ENCODE measurements at places on chromosomes 2 and 18.

DNA sequence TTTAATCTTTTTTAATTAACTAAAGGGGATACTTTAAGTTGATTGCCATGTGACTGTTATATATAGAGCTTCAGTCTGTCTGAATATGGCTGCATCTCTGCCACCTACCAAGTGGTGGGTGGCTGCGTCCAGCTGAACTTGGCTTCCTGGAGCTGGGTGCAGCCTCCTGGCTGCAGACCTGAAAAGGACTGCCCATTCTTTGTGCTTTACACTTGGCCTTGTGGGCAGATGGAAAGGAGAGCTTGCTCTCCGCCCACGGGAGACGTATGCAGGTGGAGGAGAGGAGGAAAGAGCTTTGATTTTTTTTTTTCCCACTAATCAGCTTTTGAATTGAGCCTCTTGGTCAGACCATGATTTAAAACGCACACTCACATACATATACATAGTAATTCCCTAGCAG is 34.7 kb downstream of the NCK2 start:
- DNase-seq = no peak

GRCh38 chr2:203869223-203870042 is 1.9 kb downstream of the CTLA4 start:
- DNase-seq = no peak

GRCh38 chr2:99918389-99918788 is 224.0 kb downstream of the AFF3 start:
- DNase-seq = no peak

- no peak for DNase-seq
Measured at GRCh38 chr2:174663550-174663949, 65.9 kb upstream of the WIPF1 start.

- no peak for DNase-seq
Measured at GRCh38 chr2:26979741-26980140, 9.3 kb downstream of the MAPRE3 start.

GRCh38 chr2:150256736-150257135 is 230.7 kb downstream of the RND3 start:
- no peak for DNase-seq

DNA sequence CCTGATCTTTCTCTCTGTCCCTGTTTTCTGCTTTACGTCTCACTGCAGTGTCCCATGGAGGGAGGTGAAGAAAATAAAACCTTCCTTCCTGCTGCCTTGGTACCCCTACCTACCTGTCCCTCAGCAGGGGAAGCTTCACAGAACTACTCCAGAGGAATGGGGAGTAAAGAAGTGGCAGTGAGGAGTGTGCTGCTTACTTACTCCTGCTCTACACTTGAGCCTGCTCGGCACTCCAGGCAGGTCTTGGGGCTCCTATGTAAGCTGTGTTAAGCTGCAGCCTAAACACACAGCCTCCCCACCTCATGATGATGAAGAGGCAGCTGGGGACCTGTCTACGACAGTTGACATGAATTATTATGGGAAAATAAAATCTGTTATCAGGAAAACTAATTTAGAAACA is 72.6 kb downstream of the ACSL3 start:
- DNase-seq = no peak

DNA sequence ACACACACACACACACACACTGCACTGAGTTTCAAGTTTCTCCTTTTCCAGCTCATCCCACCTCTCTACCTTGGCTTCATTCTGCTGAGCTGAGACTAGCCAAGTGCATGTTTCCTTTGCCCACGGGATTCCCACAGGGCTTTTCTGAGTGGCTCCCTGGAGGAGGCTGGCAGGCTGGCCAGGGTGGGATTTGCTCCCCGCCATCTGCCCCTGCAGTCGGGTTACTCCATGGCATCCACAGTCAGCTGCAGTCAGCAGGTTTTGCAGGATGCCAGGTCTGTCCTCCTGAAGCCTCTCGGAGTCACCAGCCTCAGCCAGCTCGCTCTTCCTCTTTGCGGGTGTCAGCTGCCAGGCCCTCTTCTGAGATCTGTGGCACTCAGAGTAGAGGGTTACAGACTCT is 783.7 kb upstream of the SOX11 start:
- DNase-seq = no peak

- DNase-seq = no peak
Measured at GRCh38 chr2:85578243-85579180, 1.1 kb downstream of the VAMP8 start.

DNA sequence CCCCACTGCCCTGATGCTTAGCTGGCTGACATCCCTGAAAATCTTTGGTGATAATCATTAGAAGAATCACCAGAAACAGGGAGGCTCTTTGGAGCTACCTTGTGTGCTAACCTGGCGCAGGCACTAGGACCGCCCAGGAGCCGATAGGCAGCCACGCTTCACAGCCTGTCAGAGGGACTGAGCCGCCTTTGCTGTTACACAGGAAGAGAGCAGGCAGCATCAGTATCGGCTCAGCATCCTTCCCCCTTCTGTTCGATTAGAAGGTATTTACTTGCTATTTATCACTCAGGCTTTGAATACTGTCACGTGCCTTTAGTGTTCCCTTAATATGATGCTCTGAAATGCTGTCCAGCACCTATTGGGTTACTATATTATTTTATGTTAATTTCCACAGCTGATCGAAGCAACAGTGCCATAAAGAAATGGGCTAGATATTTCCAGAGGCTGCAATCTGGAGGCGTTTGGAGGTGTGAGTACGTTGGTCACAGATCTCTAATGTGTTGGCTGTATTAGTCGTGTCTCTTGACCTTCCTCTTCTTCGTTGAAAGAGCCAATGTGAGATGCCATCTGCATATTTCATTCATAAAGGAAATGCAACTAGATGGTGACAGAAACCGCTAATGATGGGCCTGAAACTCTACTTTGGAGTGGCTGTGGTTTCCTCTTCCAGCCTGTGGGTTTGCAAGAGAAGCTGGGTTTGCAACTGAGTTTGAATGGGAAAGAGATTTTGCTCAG is 110.4 kb upstream of the RAB27B start:
- peak; percentile 66 for DNase-seq

- no peak for DNase-seq
Measured at GRCh38 chr2:134882773-134883172, 35.8 kb upstream of the CCNT2 start.

- no peak for DNase-seq
Measured at GRCh38 chr18:73340135-73340977, 472.6 kb upstream of the NETO1 start.

DNA sequence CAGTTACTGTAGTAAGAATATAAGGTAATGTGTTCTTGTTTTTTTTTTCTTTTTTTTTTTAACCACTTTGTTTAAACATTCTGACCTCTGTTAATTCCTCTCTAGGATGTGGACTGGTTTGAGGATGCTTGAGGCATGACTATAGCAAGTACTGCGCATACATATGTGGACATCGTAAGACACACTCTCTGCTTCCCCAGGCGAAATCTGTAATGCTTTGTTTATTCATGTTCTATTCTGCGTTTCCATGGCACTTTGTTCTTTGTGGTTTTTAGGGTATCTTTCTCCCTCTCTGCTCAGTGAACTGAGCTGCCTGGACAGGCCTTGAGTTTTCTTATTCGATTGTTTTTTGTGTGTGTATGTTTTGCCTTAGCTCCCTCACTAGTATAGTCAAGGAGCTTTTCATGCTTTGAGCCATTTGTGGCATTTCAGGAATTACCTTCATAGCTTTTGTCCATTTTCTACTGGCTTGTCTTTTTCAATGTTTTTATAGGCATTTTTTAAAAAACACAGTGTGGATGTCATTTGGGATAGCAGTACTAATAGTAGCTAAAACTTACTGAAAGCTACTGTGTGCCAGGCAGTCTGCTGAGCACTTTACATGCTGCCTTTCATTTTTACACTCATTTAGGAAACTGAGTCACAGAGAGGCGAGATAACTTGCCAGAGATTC is 1.9 kb upstream of the SH3BP4 start:
- DNase-seq = no peak

GRCh38 chr2:36507408-36507812 is 90.6 kb downstream of the FEZ2 start:
- peak; percentile 66 for DNase-seq

- no peak for DNase-seq
Measured at GRCh38 chr2:204129591-204130294, 193.2 kb downstream of the ICOS start.

DNA sequence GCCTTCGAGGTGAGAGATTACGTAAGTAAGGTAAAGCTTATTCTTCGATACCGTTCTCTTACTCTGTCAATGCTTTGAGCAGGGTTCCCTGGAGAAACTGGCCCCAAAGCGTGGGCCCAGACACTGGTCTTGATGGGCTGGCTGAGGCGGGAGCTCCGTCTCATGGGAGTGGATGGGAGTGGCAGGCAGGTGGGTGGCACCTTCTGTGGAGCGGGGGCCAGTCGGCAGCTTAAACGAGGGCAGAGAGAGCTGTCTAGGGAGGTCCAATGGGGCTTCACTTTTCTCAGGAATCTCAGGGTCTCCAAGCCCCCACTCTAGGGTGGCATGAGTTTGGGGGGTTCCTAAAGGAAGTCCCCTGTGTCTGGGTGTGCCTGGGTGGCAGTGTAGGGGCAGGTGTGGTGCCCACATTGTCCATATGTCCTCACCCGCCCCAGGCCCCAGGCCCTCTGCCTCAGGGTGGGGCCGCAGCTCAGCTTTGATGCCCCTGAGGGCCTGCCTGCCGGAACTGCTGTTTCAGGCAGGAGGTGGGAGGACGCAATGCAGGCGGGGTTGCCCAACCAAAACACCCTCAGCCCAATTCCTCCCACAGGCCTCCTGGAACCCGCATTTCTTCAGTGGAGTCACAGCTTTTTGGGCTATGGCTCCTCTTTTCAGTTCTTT is 32.5 kb upstream of the FOSL2 start:
- DNase-seq = no peak

GRCh38 chr2:48792030-48792429 is 36.5 kb upstream of the LHCGR start:
- no peak for DNase-seq

DNA sequence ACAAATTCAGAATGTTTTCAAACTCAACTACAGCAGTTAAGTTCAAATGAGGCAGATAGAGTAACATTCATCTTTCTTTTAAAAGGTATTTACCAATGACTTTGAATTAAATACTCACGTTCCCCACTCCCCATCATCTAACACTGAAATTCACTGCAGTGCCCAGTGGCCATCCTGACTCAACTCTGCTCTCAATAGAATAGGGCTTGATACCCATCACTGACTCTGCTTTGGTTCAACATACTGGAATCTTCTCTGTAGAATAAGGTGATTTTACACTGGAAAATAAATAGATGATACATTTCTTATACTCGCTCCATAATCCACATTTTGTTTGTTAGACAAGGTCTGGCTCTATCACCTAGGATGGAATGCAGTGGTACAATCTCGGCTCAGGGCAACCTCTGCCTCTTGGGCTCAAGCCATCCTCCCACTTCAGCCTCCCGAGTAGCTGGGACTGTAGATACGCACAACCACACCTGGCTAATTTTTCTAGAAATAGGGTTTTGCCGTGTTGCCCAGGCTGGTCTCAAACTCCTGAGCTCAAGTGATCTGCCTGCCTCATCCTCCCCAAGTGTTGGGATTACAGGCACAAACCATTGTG is 66.4 kb downstream of the PRPF40A start:
- DNase-seq = no peak

- no peak for DNase-seq
Measured at GRCh38 chr2:219174801-219175200, 1.9 kb downstream of the CNPPD1 start.

DNA sequence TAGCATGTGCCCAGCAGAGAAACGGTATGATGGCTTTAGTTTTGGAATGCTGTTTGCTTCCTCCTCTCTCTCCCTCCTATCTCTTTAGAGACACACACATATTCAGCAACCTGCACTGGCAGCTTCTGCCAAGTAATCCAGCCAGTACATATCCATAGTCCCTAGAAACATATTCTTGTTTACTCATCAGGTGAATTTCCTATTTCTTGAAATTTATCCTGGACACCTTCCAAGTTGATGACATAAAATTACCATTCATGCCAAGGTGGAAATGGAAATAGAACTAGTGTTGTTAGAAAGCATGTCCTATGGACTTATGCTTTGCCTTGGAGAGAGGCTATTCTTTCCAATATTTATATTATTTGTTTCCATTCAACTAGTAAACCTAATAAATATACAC is 50.9 kb upstream of the RGPD4 start:
- DNase-seq = no peak

DNA sequence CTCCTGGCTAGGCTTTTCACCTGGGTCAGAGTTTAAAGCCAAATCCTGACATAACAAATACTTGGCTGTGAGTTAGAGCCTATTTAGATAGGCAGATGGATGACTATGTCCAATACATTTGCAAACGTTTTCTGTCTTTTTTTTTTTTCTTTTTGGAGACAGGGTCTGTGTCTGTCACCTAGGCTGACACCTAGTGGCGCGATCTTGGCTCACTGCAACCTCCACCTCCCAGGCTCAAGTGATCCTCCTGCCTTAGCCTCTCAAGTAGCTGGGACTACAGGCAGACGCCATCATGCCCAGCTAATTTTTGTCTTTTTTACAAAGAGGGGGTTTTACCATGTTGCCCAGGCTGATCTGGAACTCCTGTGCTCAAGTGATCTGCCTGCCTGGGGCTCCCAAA is 124.8 kb downstream of the DYM start:
- peak; percentile 25 for DNase-seq

- no peak for DNase-seq
Measured at GRCh38 chr2:127254386-127254981, 34.4 kb upstream of the CYP27C1 start.

- no peak for DNase-seq
Measured at GRCh38 chr2:232772531-232772930, 3.8 kb downstream of the KCNJ13 start.

DNA sequence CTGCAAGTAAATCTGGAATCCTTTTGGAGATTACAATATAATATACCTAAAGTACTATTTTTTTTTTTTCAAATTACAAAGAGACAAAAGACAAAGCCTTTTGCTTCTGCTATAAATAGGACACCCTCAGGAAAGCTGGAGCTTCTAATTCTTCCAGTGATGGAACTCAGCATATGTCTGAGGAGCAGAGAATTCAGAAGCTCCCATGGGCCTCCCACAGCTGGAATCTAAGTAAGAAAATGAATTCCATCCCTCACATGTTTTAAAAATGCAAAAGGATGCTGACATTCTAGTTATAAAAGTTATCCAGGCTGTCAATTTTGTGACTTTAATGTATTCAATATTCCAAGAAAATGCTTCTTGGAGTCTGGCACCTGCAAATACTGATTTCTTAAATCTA is 571.3 kb upstream of the LRRTM4 start:
- no peak for DNase-seq

DNA sequence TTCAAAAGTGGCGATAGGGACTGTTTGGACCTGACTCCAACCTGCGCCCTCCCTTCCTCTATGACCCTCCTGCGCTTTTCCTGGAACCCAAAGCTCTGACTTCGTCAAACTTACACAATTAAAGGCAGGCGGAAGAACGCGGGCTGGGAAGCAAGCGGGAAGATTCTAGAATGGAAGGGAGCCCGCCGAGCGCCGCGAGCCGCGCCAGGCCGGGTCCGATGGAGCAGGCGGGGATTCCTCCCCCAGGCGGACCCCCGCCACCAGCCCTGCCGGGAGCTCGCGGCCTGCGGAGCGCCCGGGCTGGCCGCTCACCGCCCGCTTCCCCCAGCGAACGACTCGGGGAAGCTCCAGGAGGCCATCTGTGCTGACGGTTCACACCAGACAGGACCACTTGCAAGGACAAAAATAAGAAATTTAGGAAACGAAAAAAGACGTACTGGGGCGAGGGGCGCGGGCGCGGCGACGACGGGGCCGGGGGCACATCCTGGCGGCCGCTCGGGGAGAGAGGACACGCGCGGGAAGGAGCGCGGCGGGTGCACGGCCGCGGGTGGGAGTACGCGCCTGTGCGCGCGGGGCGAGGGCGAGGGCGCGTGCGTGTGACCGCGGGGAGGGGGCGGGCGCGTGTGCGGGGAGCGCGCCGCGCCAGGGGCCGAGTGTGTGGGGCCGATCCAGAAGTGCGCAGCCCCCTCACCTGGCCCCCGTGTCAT is 1.1 kb upstream of the SALL3 start:
- DNase-seq = peak; percentile 48

GRCh38 chr2:98467082-98467536 is 22.5 kb downstream of the INPP4A start:
- no peak for DNase-seq
